ENCODE measurements at places on chromosomes 6 and 20.

- no peak for DNase-seq
These were observed 294.6 kb upstream of the ZNF337 start for GRCh38 chr20:25991051-25991755.

- no peak for DNase-seq
These were observed 140.3 kb downstream of the NFATC2 start for GRCh38 chr20:51402201-51402600.

GRCh38 chr20:18527836-18528235 is 20.1 kb downstream of the SEC23B start:
- no peak for DNase-seq

DNA sequence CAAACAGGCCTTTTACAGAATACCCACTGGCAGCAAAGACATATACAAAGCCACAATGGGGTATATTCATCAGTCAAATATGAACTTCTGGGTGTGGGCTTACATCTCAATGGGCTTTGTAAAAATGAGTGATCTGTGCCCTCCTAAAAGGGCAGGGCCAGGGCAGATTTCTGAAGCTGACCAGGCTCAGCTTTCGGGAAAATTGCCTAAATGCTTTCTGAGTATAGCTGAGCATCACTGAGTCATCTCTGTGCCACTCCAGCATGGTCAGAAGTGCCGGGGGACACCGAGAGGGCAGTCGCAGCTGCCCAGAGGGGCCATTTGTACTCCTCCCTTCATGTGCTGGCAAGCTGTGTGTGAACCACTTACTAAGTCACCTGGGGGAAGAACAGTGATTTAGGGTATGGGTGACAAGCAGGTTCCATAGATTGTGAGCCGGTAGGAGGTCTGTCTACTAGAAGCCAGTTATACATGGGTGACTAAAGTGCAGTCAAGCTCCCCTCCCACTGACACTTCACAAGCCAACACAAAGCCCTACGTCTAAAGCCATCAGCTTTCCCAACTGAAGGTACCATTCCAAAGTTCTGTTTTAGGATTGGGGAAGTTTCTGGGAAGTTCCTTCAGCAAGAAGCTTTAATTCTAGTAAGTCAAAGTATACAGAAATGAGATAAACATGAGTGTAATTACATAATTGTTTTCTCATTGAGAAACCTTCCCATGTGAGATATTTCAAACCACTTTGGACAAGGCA is 147.6 kb upstream of the TAB2 start:
- DNase-seq = no peak

- DNase-seq = no peak
These were observed 27.9 kb downstream of the CDC5L start for GRCh38 chr6:44415449-44415848.

DNA sequence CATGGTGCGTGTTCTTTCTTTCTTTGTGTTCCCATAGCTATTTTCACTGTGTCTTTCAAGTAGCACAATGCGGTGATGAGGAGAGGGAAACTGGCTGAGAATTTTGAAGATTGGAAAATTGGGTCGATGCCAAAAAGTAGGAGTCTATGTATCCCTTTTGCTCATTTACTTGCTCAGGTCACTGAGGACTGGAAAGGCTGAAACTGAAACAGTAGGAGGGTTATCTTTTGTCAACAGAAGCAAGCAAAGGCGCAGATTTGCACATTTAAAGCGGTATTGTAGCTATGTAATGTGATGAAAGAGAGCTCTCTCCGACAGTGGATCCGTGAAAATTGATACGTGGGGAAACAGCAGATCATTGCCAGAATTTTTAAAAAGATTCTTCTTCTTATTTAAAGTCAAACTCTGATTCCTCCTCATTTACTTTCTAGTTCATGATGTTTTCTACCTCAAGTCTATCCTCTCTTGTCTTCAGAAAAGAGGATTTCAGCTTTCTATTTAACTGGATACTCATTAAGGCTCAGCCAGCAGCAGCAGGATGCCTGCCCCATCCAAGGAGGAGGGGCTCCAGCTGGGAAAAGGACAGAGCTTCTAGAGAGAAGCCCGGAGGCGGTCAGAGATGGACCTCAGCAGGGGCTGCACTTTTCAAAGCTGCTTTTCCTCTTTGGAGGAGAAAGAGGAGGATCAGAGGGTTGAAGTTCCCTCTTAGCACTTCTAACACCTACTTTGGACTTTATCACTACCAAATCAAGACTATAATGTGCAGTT is 15.9 kb upstream of the FYN start:
- DNase-seq = no peak

DNA sequence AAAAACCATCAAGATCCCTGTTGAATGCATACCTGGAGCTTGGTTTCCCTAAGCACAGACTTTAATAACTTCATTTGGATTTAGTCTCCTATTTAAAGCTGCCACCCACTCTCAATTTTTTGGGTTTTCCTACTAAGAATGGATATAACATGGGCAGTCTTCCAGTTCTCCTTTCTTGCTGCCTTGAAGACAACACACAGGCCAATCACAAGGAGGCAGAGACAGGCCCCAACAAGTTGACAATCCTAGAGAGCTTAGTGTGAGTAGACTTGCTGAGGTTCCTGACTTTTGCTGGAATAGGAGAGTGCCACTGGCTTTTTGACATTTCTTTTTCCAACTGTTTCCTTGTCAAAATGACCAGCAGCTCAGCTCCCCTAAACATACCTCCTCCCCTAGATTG is 112.3 kb upstream of the ESR1 start:
- DNase-seq = no peak

GRCh38 chr20:621125-621756 is 11.1 kb upstream of the TCF15 start:
- DNase-seq = no peak
